Head of caudate nucleus (tissue), 42 donors: ENCODE measurements at places on chromosomes 11 and 22.

DNA sequence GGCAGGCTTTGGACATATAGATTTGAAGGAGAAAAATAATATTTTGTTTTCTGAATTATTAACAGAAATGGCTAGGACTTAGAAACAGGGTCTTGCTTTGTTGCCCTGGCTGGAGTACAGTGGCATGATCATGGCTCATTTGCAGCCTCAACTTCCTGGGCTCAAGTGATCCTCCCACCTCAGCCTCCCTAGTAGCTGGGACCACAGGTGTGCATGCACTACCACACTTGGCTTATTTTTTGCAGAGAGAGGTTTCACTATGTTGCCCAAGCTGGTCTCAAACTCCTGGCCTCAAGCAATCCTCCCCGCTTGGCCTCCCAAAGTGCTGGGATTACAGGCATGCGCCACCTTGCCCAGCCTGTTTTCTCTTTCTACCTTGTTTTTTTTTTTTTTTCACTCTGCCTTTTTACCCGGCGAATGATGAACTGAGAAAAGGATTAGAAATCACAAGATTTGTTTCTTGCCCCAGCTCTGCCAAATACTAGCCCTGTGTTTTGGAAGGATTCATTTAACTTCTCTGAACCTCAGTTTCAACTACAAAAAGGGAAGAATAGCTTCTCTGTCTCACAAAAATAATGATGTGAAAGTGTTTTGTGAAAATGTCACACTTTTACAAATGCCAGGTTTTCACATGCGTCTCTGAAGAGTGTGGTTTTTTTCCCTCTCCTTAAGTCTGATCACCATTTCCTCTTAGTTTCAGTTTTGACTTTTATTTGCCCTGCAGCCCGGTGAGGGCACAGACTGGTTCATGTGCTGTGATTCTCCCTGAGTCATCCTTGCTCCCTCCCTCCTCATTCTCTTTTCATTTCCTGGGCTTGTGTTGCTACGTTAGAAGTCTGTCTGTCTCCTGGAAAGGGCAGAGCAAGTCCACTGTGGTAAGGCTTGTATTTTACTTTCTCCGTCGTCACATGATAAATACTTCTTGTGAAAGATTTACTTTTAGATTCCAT, 67.7 kb downstream of the BCL2L13 start:
- DNase-seq, result no peak

- no peak for DNase-seq
Measured at GRCh38 chr22:47849576-47849975, 1087.1 kb downstream of the TBC1D22A start.

- no peak for DNase-seq
Measured at GRCh38 chr11:28849053-28849452, 740.9 kb downstream of the METTL15 start.

DNA sequence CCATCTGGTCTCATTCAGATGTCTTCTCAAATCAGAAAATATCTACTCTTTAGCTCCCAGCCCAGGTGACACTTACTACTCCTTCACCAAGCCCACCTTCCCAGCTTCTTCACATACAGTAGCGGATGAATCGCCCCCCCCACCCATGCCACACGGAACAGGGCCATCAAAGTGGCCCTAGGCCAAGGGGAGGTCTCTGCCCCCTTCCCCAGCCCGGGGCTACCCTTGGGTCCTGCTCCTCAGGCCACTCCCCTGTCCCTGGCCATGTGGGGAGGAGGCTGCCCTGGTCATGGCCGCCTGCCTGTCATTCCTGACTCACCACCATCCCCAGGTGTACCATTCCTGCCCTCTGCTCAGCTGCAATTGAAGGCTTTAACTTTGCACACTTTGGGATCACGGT, 142.8 kb downstream of the NECTIN1 start:
- no peak for DNase-seq

DNA sequence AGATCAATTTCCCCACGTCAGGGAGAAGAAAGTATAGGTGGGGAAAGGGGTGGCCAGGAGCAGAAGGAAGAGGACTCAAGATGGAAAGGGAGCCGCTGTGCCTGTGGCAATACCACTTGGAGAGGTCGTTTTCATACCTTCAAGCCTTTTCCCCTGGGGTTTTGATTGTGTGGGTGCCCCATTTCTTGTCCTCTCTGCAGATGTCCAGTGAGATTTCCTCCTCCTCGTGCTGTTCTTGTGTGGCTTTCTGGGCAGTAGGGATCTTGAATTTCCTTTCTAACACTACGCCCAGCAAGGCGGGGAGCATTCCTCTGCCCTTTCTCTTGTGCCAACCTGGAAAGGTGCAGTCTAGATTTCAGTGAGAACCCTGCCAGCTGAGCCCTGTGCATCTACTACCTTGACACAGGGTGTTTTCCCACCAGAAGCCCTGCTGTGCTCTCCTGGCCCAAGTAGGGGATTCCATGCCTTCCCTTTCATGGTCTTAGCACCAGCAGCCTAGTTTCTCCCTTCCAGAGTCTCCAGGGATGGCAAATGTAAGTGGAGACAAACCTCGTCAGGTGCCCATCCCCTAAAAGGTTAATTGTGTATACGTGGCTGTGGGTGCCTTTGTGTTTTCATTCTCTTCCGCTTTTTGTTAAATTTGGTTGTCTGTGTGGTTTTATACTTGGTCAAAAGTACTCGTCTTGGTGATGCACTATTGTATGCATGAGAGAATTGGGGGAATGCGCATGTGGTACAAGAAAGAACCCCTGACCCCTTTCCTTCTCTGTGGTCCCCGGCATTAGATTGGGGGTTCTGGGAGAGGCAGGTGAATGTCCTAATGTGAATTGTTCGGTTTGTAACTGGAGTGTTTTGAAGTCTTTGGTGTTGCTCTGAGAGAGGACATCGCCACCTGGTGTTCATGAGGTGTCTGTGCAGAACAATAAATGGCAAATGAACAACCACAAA, 71.4 kb upstream of the MPEG1 start:
- DNase-seq, result peak; percentile 53

DNA sequence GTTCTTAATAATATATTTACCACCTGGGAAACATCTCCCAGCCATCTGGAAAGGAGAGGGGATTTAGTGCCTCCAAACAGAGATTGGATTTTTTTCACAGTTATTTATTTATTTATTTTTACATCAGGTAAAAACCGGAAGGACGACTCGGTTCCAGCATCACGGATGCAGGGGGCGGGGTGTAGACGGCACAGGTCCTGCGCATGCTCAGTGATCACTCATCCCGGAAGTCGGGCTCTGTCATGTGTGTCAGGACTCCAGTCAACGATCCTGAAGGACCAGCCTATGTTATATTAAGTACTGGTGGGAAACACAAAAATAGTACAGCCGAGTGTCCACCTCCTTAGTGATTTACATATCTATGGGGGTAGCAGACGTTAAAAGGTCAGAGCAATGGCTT, 467.6 kb downstream of the NTM start:
- DNase-seq, result no peak

GRCh38 chr22:29518427-29518826, 35.1 kb downstream of the THOC5 start:
- no peak for DNase-seq

DNA sequence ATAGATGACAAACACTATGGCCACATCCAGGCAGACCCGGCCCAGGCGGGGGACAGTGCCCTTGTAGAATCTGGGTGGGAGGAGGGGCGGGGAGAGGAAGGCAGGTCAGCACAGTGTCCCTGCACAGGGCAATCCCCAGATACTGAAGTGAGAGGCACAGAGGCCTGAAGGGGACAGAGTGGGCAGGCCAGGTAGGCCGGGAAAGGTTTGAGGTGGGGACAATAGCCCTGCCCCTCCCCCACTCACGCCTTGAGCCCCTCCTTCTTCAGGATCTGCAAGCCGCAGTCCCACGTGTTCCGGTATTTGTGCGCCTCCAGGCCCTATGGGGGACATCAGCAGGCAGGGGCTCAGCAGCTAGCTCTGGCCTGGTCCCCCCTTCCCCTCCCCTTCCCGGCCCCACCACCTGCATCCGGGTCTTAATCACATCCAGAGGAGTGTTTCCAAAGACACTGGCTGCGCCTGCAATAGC, 2.3 kb downstream of the SLC25A1 start:
- no peak for DNase-seq

GRCh38 chr11:110049501-110050200, 43.5 kb upstream of the ZC3H12C start:
- DNase-seq, result no peak

GRCh38 chr22:49825436-49825835, 2.2 kb downstream of the BRD1 start:
- no peak for DNase-seq

DNA sequence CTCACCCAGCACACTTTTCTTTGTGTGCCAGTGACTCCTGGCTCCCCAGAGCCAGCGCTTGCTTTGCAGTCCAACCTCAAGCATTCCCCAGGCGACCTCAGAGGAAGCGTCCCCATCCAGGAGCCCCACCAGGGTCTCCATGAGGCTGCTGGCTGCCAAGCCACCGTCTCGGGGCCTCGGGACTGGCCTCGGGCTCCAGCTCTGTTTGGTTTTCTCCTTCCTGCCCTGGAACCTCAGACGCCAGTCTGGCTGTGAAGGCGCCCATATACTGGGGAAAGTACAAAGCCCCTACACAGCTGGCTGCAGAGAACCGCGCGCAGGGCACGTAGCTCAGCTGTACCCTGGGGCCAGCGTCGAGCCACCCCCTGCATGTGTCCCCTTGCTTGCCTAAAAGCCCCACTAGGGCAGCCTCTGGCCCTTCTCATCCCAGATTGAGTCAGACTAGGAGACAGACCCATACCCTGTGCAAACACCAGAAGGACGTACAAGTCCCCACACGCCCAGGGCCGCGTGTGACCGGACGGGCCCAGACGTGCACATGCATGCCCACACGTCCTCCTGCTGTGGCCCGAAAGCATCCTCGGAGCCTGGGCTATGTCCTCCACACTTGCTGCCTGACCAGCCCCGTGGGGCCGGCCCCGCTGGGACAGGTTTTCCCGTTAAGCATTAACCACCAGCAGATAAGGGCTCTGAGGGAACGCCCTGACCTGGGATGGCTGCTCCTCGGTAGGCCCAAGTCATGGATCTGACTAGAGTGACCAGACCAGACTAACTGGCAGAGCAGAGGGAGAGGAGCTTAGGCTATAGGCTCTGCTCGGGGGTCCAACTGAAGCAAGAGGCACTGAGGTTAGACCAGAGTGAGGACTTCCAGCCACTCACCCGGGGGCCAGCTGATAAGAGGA, 4.2 kb upstream of the SYT8 start:
- DNase-seq, result no peak

GRCh38 chr11:120569861-120570260, 58.3 kb downstream of the GRIK4 start:
- DNase-seq, result no peak
